ENCODE measurements at places on chromosomes 3 and 15. TPM values are rescaled to one million over a fixed set of nuclear protein-coding genes. Genes with fewer than 3 reads are reported as not detected.

CLDN16 gene
- not detected for total RNA-seq

P3H2 gene
- not detected for total RNA-seq

ITIH1 gene
- not detected for total RNA-seq

CD276 gene
- 5.1 TPM for total RNA-seq

UCN2 gene
- not detected for total RNA-seq

BUB1B gene
- 49.9 TPM for total RNA-seq

CCDC80 gene
- 0.44 TPM for total RNA-seq

TPRA1 gene
- 32.9 TPM for total RNA-seq

ISLR gene
- not detected for total RNA-seq

CPLX3 gene
- total RNA-seq = 0.91 TPM

AQR gene
- 46.6 TPM for total RNA-seq

DAZL gene
- not detected for total RNA-seq

HRG gene
- total RNA-seq = not detected

EPHB3 gene
- total RNA-seq = 0.10 TPM

OR5K2 gene
- not detected for total RNA-seq

CA12 gene
- not detected for total RNA-seq

IL17RD gene
- total RNA-seq = not detected

KY gene
- total RNA-seq = not detected

MPI gene
- 69.2 TPM for total RNA-seq

CLDN18 gene
- total RNA-seq = not detected

SCN11A gene
- total RNA-seq = 0.07 TPM

UROC1 gene
- total RNA-seq = not detected

SEC22A gene
- 18.5 TPM for total RNA-seq

DCLK3 gene
- total RNA-seq = not detected

Measured in T-helper 1 cell treated with Interleukin-12 subunit alpha and Interleukin-12 subunit beta and Interleukin-4 antibody, amounts not matched to agents 30 ng/mL and 1 ng/mL, for 36 hours (primary cell).